Activated CD4-positive, CD25-positive, alpha-beta regulatory T cell treated with anti-CD3 and anti-CD28 coated beads, Interleukin-2, amount 50 U/mL, for 72 hours (primary cell): ENCODE measurements at places on chromosomes 5 and 9.

- no peak for DNase-seq
These were observed 144.6 kb downstream of the CACNA1B start for GRCh38 chr9:138022121-138022741.

GRCh38 chr5:102713682-102714231 lies 41.3 kb upstream of the PAM start:
- no peak for DNase-seq

GRCh38 chr9:129838707-129839259 lies 3.5 kb downstream of the USP20 start:
- no peak for DNase-seq

GRCh38 chr9:113520109-113520642 lies 56.6 kb downstream of the RGS3 start:
- DNase-seq: no peak

DNA sequence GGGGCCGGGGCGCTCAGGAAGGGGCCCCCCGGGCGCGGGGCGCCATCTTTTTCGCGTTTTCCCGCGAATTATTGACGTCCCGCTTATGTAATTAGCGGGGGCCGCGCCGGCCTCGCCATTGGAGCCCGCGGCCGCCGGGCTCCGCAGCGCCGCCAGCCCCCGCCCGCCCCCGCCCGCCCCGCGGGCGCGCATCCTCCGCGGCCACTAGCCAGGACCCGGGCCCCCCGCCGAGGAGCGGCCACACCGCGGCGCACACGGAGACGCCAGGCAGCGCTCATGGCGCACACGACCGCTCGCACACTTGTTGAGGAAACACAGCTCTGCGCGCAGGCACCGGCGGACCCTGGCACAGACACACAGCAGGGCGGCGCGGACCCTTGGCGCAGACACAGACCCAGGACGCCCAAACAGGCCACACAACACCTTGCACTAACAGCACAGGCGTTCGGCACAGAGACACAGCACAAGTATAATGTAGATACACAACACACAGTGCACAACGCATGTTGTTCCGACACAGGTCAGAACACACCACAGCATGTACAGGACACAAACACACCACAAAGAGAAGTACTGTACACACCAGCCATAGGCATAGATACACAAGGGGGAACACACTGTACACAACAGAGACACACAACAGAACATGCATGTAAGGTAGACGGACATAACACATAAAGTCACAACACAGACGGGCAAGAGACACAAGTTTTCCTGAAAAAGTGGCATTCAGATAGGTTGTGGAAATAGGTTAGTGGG lies 467 bp upstream of the PHF19 start:
- peak; percentile 75 for DNase-seq

DNA sequence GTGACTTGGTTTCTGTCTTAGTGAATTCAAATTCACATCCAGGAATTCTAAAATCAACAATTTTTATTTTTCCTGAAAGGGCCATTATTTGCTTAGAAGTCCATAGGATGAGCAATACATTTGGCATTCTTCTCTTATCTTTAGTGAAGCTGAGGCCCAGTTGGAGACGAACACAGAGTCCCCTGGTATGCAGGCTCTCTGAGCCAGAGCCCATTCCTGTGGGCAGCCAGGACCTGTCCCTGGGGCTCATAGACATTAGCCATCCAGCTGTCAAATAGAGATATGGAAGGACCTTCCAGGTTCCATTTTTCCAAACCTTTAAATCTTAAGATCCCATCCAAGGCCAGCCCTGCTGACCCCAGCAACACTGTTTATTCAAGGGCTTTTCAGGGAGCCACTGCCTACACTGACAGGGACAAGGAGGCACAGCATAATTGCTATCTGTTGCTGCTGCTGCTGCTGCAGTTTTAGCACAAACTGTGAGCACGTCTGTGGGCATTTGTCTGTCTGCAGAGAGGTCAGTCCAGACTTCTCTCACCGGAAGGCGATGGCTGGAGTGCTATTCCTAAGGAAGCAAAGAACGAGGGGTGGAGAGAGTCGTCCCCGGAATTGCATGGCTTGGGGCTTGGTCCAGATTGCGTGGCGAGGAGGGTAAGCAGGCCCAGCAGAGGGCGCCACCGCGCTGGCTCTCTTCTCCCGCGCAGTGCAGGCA lies 639.0 kb downstream of the CCDC171 start:
- peak; percentile 35 for DNase-seq

DNA sequence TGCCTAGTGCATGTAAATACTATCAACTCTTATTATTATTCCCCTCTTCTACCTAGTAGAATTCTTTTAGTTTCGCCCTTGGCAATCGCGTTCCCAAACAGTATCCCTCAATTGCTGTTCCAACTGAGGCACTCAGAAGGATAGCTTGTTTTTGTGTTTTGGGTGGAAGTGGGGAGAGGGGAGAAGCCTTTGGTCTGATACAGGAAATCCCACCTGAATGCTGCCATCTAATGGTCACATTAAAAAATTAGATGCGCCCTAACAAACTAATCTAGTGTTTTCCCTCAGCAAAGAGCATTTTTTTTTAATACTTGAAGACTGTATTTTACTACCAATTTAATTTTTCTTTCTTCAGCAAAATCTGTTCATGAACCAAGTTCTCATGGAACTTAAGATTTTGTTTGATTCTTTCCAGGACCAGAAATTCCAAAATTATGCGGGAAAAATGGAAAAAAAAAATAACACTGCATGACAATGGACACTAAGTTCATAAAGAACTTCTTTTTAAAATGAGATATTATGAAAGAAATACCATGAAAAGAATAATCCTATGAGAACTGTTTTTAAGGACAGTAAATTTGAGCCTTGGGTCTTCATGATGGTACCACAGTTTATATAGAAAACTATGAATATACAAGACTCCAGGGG lies 22.2 kb upstream of the GLDC start:
- DNase-seq: no peak

DNA sequence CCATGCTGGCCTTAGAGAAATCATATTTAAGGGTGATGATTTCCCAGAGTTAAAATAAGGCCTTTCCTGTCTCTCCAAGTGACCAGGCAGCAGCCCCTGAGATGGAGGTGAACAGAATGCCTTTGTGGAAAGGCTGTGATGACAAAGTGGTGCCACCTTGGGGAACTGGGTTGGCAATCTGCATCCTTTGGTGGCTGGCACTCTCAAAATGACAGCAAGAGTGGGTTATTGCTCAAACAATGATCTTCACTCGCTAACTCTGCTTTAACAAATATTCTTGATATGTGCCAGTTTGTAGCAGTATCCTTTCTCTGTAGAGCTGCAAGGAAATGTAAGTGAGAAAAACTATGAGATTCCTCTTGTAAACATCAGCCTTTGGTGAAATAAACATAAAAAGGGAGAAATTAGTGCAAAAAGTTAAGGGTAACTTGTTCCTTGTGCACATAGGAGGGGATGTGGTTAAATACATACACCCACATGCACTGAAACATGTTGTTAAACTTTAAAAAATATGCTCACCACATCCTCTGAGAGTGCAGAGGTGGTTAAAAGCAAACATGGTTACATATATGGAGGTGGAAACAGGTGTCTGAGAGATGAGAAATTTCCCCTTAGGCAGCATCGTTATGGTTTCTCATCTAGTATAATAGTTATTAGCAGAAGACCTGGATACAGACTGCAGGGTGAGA lies 373.4 kb upstream of the CTNND2 start:
- DNase-seq: no peak

DNA sequence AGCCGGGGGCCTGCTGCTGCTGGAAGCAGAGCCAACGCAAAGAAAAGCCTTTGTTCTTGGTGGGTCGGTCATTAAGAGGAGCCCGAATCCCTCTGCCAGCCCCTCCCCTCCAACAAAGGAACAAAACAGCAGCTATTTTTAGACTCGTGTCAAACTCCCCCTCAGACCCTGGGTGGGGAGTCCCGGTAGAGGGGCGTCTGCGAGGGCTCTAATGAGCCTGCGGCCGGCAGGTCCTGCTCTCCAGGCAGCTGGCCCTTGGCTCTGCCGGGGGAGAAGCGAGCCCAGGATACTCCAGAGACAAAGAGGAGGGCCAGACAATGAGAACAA lies 114.0 kb downstream of the LHX2 start:
- no peak for DNase-seq

- no peak for DNase-seq
These were observed 117.7 kb upstream of the MSX2 start for GRCh38 chr5:174606646-174607045.

GRCh38 chr5:150734579-150735384 lies 24.0 kb downstream of the DCTN4 start:
- peak; percentile 26 for DNase-seq

DNA sequence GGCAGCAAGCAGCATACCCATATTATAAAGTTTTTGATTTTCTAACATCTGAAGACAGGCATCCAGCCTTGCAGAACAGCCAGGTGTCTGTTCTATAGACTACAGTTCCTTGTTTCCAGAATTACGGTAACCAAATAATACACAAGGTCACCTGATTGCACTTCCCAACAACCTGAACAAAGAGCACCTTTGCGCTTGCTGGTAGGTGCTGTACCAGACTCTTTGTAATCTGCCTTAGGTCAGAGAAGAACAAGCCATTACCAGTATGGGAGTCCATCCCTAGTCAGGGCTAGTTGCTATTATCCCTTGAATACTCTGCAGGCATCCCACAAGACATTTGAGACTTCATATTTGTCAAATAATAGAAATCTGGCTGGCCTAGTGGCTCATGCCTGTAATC lies 256.2 kb downstream of the ARRDC3 start:
- DNase-seq: no peak

- no peak for DNase-seq
These were observed 69.8 kb upstream of the TNFSF8 start for GRCh38 chr9:115000217-115000639.

DNA sequence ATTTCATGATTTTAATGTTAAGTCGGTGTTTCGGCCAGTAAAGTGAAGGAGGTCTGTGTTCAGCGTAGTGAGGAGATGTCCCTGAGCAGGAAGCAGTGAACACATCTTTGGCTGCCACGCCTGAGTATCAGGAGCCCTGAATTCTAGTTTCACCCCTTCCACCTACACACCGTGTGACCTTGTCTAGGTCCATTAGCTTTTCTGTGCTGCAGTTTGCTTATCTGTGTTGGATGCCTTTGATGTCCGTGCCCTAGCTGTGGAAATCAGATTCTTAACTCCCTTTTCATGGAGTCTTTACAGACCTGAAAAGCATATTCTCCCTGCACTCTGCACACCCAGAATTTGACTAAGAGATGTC lies 601 bp downstream of the FBXO38 start:
- no peak for DNase-seq

DNA sequence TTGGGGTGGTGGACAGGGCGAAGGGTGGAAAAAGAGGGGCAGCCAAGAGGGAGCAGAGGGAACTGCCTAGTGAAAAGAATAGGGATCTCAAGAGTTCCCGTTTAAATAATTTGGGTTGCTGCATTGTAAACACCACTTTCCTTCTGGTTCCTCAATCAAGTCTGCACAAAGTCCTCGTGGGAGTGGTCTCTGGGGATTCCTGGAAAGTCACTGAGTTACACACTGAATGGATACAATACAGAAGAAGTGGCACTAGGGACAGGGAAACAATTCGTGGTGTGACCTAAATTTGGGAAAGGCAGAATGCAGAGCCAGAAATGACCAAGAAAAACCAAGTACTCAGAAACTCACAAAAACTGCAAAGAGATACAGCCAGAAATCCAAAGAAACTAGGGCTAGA lies 161.7 kb downstream of the CDK5RAP2 start:
- no peak for DNase-seq

DNA sequence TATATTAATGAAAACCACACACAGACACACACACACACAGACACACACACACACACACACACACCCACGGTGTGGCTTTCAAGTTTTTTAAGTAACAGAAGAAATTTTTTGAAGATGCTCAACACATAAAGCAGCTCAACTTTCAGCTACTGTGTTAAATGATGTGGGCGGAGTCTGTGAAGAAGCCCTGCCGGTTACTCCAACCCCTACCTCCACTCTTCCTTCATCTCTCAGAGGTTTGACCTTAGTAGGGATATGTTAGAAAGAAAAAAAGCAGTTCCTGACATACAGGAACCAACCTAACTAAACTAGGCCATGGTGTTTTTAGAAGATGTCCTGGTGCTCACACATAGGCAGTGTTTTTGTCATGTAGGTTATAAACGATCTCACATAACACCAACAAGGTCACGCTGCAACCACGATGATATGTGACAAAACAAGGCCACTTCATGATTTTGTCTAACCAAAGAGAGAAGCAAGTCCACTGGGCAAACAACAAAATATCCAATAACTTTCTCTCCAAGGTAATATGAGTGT lies 112.8 kb downstream of the EMB start:
- no peak for DNase-seq

DNA sequence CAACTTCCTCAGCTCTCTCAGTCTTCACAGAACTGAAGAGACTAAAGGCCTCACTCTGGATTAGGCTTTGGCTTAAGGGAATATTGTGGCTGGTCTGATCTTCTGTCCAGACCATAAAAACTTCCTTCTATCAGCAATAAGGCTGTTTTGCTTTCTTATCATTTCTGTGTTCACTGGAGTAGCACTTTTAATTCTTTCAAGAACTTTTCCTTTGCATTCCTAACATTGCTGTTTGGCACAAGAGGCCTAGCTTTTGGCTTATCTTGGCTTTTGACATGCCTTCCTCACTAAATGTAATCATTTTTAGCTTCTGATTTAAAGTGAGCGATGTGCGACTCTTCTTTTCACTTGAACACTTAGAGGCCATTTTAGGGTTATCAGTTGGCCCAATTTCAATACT lies 88.7 kb upstream of the ACOT12 start:
- DNase-seq: no peak

- no peak for DNase-seq
These were observed 19.0 kb downstream of the NACC2 start for GRCh38 chr9:136075881-136076678.
